ENCODE measurements at places on chromosomes 3 and 15. TPM values are rescaled to one million over a fixed set of nuclear protein-coding genes. Genes with fewer than 3 reads are reported as not detected.

GRCh38 chr3:68234076-68234780, 579.8 kb upstream of the SUCLG2 start:
- no peak for DNase-seq

- DNase-seq: no peak
These were observed 36.7 kb downstream of the POC1A start for GRCh38 chr3:52117537-52117936.

Gene BNC1
- not detected for total RNA-seq

DNA sequence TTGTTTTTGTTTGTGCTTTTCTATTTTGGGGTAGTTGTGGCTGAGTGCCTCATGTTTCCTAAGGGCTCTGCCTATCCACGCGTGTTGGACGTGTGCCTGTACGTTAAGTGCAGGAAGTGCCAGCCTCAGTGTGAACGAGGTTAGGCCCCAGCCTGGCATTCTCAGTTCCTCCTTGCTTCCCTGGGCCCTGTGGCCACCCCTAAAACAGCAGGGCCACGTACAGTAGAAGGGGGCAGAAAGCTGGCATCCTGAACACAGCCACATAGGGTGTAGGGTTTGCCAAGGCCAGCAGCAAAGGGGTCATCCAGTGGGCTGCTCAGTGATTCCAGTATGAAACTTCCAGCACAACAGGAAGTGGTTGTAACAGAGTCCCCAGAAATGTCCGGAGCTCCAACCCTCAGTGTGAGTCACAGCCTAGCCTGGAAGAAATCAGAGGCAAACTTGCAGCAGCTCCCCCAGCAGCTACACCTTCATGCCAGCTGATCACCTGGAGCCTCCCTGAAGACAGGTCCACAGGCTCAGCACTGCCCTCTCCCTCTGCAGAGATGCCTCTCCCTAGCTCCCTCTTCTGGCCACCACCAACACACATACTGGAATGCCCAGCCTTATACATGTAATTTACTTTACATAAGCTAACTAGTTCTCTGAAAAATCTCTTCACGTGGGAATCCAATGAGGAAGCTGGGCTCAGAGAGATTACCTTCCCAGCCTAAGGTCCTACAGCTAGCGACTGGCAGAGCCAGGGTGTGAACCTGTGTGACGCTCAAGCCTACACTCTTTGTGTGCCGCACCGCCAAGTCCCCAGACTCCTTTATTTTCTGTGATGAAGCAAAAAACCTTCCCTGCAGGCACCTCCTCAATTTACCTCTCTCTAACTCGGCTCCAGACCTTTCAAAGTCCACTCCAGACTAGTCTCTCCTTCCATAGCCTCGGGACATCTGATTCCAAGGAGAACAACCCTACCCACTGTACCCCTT, 26.6 kb downstream of the ILDR1 start:
- peak; percentile 73 for DNase-seq

GRCh38 chr3:16809993-16810392, 74.8 kb upstream of the PLCL2 start:
- no peak for DNase-seq

GRCh38 chr15:26759986-26760385, 12.9 kb downstream of the GABRB3 start:
- DNase-seq: no peak

GRCh38 chr3:165196577-165197480, 645 bp upstream of the SLITRK3 start:
- DNase-seq: no peak

DNA sequence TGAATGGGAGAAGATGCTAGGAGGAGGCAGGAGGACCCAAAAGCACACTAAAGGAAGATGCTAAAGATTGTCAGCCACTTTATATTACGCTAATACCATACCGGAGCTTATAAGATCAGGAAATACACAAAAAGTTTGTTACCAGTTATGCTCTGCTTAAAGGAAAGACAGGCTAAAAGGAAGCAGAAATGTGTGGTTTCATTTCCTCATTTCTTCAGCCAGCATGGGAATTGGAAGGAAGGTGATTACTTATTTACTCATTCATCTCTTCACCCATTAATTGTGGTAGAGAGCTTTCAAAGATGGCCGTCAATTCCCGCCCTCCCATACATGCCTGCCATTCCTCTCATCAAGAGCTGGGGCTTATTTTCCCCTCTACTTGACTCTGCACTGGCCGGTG, 26.7 kb upstream of the TMEM158 start:
- no peak for DNase-seq

- DNase-seq: no peak
These were observed 14.6 kb upstream of the CORO2B start for GRCh38 chr15:68564173-68564572.

- DNase-seq: no peak
These were observed 51.6 kb downstream of the SLC7A14 start for GRCh38 chr3:170534227-170534626.

DNA sequence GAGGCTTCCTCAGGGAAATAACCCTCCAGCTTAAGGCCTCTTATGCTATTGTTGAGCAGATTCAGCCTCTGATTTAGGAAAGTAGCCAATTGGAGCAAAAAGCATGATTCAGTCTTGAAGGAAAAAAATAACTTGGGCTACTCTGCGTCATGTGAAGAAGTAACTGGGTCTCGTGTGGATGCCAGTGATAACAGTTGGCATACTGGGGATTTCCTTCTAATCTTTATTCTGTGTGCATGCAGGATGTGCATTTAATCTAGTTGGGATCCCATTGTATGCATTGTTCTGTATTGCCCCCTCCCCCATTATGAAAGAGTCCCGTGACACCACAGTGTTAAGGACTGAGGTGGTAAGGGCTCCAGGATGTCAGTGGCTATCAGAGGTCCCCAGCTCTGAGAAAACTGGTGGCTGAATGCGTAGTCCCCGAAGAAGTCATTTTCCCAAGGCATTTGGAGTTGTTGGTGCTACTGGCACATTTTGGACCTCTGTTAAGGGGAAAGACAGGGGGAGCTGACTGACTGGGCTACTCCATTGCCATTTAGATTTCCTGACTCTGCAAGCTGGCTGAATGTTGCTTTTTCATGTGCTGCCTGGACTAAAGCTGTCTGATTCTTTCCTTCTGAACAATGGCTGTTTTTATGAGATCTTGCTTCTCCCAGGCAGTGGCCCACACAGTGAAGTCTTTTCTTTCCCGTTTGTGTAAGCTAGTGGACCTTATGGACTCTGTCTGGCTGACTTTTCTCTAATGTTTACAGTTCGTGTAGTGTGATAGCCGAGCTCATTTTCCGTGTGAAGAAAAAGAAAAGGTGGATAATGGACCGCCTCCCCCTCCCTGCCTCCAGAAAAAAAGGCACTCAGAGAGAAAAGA, 38.4 kb upstream of the TRAK1 start:
- peak; percentile 94 for DNase-seq

Data from SK-MEL-5 (cell line).